ENCODE measurements at places on chromosomes 6 and 20.
A peak's percentile ranks its signal among the peaks of the same experiment; 100 is the strongest.

DNA sequence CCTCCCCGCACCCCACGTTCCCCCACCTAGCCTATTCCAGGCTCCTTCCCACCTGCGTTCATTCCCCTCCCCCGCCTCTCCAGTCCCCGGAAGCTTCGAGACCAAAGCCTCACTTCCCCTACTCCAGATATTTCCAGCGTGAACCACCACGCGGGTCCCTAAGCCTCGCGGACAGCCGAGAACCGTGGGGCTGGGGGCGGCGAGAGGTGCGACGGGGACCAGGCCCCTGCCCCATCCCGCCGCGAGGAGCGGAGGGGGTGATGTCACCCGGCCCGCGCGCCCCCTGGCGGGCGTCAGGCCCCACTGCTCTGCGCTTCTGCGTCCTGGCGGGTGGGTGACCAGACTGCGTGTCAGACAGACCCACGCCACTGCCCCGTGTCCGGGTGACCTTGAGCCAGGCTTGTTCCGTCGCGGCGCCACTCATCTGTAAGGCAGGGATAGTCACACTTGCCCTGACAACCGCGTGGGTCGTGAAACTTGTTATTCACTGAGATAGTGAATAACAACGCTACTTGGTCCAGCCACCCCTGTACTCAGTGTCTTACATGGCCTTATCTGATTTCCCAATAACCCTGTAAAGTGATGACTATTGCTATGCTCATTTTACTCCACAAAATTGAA is 9.0 kb upstream of the HSP90AB1 start:
- DNase-seq, result peak; percentile 77

DNA sequence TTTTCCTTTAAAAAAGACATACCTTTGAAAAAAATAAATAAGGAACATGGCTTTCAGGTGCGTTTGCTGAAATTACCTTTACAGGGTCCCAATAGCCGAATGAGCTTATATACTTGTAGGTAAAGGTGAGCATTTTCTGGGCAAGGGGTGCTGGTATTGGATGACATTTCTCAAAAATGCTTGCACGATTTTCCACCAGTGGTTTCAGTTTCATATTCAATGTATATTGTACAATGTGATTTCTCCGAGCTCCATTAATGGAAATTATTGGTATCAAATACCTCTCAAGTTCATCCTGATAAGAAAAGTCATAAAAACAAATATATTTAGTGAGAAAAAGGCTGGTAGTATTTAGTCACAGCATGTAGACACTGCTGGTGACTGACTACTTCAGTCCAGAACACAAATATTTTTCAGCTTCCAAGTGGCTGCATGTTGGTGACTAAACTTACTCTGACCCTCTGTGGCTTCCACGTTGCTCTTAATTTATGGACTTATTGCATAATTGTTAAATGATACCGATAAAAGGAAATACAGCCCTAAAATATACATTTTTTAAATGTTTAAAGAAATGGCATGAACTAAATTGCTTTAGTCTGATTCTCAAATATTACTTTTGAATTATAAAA is 32.9 kb upstream of the ZBTB24 start:
- DNase-seq, result no peak

GRCh38 chr20:37773291-37773826 is 79.5 kb downstream of the CTNNBL1 start:
- DNase-seq, result no peak

DNA sequence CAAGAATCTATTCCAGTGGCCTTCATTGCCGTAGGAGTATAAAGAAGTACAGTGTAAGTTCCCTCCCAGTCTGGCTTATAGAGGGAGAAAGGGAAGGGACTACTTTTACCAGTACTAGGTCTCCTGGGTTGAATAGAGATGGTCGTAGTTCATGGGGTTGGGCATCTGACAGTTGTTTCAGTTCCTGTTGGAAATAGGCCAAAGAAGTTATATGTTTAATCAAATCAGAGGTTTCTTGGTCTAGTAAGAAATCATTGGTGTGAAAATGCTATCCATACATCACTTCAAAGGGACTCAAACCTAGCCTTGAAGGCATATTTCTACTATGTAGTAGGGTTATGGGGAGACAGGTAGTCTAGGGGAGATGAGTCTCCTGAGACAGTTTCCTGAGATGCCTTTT is 45.6 kb upstream of the MAN1A1 start:
- DNase-seq, result no peak

GRCh38 chr6:133504761-133505160 is 263.6 kb downstream of the EYA4 start:
- no peak for DNase-seq

DNA sequence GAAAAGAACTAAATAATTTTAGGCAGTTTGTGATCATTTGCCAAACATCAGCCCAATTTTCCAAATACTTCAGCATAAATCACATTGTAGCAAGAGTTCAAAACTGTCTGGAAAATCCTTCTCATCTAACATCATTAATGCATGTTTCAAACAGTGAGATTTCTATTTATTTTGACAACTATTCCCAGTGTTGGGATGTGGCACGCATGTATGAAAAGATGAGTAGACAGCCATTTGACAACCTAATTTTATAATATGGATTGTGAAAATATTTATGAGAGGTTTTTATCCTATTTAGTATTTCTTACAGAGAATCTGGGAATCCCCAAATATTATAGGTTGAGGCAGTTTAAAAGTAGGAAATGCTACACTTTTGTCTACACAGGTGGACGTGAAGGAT is 357.6 kb upstream of the ARID1B start:
- no peak for DNase-seq

- peak; percentile 80 for DNase-seq
These were observed 249.7 kb downstream of the TTLL2 start for GRCh38 chr6:167574431-167575151.

DNA sequence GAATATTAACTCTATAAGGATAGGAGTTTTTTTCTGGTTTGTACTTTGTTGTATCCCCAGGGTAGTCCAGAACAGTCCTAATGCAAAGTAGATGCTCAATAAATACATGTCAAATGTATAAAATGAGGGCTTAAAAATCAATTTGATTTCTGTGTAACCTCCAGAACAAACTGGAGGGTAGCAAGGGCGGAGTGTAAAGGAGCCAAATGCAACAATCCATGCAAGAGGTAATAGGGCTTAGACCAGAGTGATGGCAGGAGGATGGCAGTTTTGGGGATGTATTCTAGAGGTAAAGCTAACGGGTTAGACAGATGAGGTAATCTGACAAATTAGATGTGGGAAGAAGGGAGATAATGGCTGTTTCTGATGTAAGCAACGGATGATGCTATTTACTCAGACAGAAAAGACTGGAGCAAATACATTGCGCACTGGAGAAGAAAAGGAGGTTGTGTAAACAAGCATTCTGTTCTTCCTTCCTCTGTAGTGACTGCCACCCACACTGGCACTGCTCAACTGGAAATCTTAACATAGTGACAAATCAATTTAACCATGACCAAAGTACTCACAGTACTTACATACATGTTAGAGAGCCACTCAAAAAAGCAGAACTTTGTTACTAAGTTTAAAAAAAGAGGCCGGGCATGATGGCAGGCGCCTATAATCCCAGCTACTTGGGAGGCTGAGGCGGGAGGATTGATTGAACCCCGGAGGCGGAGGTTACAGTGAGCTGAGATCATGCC is 2.0 kb downstream of the ZNF318 start:
- DNase-seq, result no peak

GRCh38 chr6:38367231-38367630 is 272.5 kb downstream of the BTBD9 start:
- DNase-seq, result no peak

All from lower leg skin (tissue), 4 donors.